ENCODE measurements at places on chromosomes 2 and 18.

- no peak for DNase-seq
- H3K4me3 ChIP-seq, result no peak overlapping the region
- H3K27ac ChIP-seq, result no peak overlapping the region
- no peaks in the 10 kb centered on the region for H3K27me3 ChIP-seq
- no peaks in the 10 kb centered on the region for H3K4me1 ChIP-seq
Observed at GRCh38 chr18:11468120-11468519, 141.3 kb upstream of the SLC35G4 start.

GRCh38 chr18:74622072-74622471 lies 24.4 kb downstream of the ZNF407 start:
- DNase-seq, result no peak
- no peak overlapping the region for H3K27ac ChIP-seq
- H3K36me3 ChIP-seq, result no peaks in the 10 kb centered on the region
- H3K4me3 ChIP-seq, result no peak overlapping the region
- H3K4me1 ChIP-seq, result peaks cover 9% of the 10 kb centered on the region
- no peaks in the 10 kb centered on the region for H3K27me3 ChIP-seq

DNA sequence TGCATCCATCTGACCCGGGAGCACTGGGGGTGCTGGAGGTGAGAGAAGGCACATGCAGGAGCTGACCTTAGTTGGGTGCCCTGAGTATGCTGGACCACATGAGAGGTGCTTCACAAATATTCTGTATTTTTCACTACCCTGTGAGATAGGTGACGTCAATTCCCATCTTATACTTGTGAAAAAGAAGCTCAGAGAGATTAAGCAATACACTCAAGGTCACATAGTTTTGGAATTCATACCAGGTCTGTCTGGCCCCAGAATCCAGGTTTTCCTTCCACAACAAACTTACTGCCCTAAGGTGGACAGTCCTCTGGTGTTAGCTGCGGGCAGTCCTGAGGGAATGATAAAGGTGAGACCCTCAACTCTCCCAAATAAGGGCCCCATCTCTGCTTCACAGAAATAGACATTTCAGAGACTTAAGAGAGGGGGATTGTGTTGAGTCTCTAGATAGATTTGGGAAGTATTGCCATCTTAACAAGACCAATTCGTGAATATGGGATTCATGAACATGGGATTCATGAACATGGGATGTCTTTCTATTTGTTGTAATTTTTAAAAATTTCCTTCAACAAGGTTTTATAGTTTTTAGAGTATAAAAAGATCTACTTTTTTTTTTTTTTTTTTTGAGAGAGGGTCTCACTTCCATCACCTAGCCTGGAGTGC lies 64.0 kb upstream of the SMAD7 start:
- H3K4me1 ChIP-seq, result peaks cover 20% of the 10 kb centered on the region
- no peak overlapping the region for H3K27ac ChIP-seq
- no peaks in the 10 kb centered on the region for H3K27me3 ChIP-seq

- no peaks in the 10 kb centered on the region for H3K27me3 ChIP-seq
- H3K36me3 ChIP-seq, result no peaks in the 10 kb centered on the region
- no peak for DNase-seq
Observed at GRCh38 chr2:13698847-13699246, 933.7 kb upstream of the LRATD1 start.

DNA sequence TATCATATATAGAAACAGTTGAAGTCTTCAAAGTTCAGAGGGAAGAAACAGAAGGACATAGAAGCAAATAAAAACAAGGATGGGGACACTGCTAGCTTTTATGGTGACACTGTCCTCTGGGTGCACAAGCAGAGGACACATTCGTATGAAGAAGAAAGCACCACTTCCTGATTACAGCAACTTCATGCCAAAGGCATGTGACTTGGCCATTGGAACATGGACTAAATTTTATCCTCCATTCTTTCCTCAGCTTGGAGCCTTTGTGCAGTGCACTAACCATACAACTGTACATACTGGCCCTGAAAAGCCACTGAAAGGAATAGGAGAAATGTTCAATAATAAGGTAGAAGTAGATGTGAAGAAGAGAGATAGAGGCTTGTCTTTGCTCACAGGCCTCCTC lies 223.3 kb downstream of the MTX2 start:
- no peaks in the 10 kb centered on the region for H3K36me3 ChIP-seq
- DNase-seq, result no peak
- no peaks in the 10 kb centered on the region for H3K27me3 ChIP-seq
- H3K4me3 ChIP-seq, result no peak overlapping the region
- peaks cover 40% of the 10 kb centered on the region for H3K4me1 ChIP-seq

Data from thymus (tissue), 14 donors.